ENCODE measurements at places on chromosomes 13 and 19. TPM values are rescaled to one million over a fixed set of nuclear protein-coding genes. Genes with fewer than 3 reads are reported as not detected.

- no peak for DNase-seq
Observed at GRCh38 chr19:22527554-22527953, 105.4 kb upstream of the ZNF98 start.

The ZNF528 gene
- total RNA-seq, result 27.7 TPM

The HIPK4 gene
- 0.30 TPM for total RNA-seq

DNA sequence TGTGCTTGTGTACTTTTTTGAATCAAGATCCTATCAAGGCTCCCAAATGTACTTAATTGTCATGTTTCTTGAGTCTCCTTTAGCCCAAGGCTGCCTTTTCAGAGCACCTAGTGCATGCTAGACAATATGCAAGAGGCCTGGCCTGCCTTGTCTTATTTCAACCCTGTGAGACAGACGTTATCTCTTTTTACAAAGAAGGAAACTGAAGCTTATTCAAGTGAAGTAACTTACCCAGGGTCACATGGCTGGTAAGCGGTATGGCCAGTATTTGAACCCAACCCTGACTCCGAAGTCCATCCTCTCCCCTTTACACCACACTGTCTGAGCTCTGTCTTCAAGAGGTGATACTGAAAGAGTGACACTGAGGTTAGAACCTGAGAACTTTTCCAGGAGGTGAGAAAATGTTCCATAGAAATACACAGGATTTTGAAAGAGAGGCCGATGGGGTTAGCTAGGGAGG, 505.1 kb downstream of the FOXO1 start:
- DNase-seq, result no peak

GRCh38 chr13:60590800-60591747, 194.1 kb downstream of the TDRD3 start:
- no peak for DNase-seq

- no peak for DNase-seq
Observed at GRCh38 chr19:9039728-9040127, 29.5 kb upstream of the MUC16 start.

DNA sequence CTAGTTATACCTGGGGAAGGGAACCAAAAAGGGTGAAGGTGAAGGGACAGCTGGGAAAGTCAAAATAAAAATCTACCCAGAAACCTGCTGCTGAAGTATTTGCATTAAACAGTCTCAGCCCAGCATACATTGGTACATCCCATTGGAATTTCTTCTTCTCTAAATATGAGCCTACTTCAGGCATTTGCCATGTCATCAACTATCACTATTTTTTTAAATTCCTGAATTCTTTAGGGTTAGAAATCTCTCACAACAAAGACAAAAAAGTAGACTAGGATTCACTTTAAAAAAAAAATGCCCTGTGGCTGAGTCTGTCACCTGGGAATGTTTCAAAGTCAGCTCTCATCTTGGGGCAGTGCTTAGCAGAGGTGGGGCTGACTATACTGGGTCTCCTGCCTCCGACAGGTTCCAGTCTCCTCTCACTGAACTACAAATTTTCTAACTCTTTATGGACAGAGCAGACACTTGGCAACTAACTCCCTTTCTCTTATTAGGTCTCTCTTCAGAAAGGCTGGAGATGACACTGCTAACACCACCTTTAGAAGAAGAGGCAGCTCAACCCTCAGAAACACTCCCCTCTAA, 141.2 kb downstream of the LHFPL6 start:
- DNase-seq, result no peak

DNA sequence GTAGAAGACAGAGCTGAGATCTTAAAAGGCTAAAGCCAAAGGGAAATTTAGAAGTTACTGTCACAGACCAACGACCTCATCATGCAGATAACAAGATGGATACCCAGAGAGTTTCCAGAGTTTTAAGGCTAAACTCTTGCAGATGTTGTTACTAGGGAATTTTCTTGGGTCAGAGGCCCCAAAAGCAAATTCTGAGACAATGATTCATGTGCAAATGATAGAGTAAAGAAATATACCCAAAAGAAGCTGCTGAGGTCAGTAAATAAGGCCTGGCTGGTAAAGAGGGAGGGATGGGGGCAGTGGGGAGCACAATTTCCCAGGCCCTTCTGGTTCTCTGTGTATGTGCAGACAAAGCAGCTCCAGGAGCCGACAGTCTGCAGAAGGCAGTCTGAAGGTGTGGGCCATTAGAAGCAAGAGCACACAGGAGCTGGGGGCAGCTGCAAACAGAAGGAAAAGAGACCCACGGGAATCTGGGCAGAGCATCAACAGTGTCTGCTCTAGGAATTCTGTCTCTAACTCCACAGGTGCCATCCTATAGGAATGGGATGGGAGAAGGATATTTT, 330.8 kb downstream of the TBC1D4 start:
- no peak for DNase-seq

The AMER2 gene
- total RNA-seq, result not detected

The GDF15 gene
- total RNA-seq, result 3.6 TPM

DNA sequence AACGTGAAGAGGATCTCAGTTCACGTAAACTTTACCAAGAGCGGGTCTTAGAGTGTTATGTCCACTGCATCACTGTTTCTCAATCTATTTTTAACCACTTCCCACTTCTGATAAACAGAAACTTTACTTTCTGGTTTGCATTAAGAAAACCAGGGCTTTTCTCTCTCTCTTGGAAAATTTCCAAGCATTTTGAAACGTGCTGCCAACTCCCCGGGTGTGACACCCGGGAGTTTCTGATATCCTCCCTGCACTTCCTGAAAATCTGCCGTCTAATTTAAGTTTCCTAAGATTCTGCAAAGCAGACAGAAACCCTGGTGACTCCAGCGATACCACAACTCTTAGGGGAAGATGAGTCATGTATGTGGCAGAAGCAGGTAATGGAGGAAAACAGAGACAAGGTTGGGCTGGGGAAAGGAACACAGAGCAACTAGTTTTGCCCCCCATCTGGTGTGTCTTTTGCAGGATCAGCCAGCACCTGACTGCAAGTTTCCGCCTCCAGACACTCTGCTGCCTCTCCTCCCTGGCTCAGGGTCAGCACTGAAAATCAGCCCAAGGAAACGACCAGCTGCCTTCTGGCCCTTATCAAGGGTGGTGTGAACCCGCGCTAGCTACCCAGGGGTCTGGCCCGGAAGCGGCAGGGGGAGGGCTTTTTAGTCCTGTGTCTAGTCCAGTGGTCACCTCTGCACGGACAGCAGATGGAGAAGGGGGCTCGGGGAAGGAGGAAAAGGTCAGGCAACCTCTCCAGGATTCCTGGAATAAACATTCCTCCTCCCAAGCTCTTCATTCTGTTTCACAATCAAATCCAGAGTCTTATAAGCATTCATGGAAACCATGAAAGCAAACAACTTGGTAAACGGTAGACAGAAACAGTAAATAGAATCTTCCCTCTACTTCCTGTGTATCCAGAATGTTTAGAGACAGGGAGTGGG, 11.3 kb upstream of the FFAR2 start:
- DNase-seq, result peak; percentile 22

DNA sequence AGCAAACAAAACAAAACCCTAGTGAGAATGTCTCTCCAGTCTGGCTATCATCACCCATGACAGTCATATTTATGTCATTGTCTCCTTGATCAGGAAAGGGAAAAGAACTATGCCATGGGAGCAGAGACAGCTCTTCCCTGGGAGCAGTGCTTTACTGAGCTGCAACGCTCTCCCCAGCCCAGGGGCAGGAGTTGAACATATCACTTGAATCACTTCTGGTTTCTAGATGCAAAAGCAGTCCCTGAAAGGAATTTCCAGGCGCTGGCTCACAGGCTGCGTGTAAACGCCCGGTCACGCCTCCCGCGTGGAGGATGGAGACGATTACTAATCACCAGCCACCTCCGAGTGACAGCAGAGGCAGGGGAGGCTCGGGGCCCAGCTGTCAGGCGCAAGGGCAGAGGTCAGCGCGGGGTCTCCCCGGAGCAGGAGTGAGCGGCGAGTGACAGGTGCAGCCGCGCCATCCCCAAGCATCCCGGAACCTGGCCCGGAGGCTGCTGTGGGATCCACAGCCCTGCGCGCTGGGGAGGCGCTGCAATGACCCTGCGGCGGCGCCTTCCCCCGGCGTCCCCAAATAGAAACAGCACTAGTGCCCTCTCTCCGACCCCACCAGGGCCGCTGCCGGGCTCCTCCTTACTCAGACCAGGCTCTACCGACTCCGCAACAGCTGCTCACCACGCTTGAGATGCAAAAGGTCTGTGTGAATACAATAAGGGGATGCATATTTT, 23.5 kb upstream of the DCLK1 start:
- DNase-seq, result no peak

- no peak for DNase-seq
Observed at GRCh38 chr19:10551698-10552301, 8.1 kb downstream of the ATG4D start.

GRCh38 chr13:93640452-93640851, 413.8 kb downstream of the GPC6 start:
- DNase-seq, result no peak

- no peak for DNase-seq
Observed at GRCh38 chr19:16343156-16343555, 18.5 kb downstream of the KLF2 start.

The TMC4 gene
- total RNA-seq, result 1.3 TPM

- DNase-seq, result peak; percentile 77
Observed at GRCh38 chr19:11377237-11377636, 2.8 kb downstream of the SWSAP1 start.

GRCh38 chr13:28557725-28558520, 63.0 kb upstream of the FLT1 start:
- DNase-seq, result no peak

DNA sequence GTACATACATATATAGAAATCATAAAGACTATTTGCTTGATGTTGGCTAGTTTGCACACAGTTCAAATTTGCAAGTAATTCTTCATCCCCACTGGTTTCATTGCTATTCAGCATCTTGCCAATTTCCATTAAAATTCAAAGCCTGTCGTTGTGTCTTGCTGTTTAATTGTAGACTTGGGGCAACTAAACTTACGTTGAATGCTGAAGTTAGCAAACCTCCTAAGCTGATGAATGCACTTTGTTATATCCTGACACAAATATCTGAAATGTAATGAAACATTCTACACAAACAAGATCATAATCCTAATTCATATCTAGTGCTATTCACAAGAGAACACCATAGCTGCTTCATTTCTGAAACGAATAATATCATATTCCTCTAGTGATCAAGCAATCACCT, 381.2 kb downstream of the ITGBL1 start:
- no peak for DNase-seq

- DNase-seq, result no peak
Observed at GRCh38 chr19:46978171-46978869, 41.3 kb upstream of the NPAS1 start.

- DNase-seq, result no peak
Observed at GRCh38 chr13:76446191-76446590, 440.0 kb downstream of the KCTD12 start.

The PLPPR3 gene
- total RNA-seq, result not detected

- no peak for DNase-seq
Observed at GRCh38 chr13:50629497-50629896, 214.0 kb downstream of the DLEU7 start.

- DNase-seq, result no peak
Observed at GRCh38 chr19:9937001-9937411, 691 bp upstream of the OLFM2 start.

DNA sequence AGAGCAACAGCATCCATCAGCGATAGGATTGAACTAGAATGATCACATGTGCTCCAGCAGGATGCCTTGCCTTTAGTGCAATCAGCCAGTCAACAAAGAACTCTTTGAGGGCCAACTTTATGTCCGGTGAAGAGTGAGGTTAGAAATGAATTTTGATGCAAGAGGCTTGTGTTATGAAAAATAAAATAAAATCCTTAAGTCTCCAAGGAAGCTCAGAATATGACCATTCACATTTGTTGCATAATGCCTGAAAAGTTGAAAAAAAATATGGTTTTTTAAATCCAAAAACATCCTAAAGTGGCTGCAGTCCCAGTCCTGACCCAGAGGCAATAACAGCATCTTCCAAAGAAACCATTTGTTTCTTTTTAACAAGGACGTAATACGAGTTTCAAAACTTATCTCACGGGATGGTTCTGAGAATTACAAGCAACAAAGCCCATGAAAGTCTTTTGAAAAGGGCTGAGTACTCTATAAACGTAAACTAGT, 61.3 kb downstream of the DCLK1 start:
- DNase-seq, result no peak

The GAPDHS gene
- not detected for total RNA-seq

The ZNF865 gene
- total RNA-seq, result 0.72 TPM

- DNase-seq, result no peak
Observed at GRCh38 chr19:33403973-33404304, 30.4 kb downstream of the CEBPG start.

The GJA3 gene
- total RNA-seq, result not detected

DNA sequence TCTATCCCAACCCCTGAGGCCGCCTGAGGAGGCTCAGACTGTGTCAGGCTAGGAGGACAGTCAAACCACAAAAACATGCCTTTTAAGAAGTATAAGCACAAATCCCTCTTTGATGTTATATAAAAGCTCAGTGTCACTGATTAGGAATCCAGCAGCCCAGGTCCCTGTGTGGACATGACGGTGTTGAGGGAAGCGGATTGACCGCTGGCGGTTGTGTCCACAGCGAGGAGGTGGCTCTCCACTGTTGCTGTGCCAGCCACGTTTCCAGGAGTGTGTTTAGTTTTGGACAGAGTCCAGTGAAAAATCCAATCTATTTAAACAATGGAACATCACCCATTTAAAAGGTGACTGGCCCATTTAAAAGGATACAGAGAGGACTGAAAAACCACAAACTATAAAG, 7.5 kb upstream of the GJA3 start:
- DNase-seq, result no peak

GRCh38 chr19:42445948-42446347, 3.2 kb upstream of the CXCL17 start:
- no peak for DNase-seq

DNA sequence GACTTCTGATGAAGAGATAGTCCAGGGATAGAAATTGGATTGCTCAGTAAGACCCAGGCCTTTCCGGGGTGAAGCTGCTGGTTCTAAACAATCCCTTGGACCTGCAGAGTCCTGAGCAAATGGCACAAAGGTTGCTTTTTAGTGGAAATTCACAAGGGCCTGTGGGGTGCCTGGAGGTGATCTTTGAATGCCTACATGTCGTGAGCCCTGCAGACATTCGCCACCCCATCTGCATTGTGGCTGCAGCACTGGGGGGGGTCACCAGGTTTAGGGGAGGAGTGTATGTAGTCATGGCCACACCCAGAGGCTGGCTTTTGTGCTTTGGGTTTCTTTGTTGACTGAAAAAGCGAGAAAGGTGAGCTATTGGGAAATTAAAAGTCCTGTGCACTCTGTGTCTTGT, 41.4 kb downstream of the SLC7A9 start:
- DNase-seq, result no peak
